ENCODE measurements at places on chromosomes 1 and 21. TPM values are rescaled to one million over a fixed set of nuclear protein-coding genes. Genes with fewer than 3 reads are reported as not detected.

Gene NUP210L
- polyA plus RNA-seq = 0.19 TPM

Gene FALEC
- not detected for polyA plus RNA-seq

Gene F5
- polyA plus RNA-seq = 0.21 TPM

Gene MYOM3
- polyA plus RNA-seq = 305 TPM

Gene MYCL
- 1.7 TPM for polyA plus RNA-seq

GRCh38 chr1:172818841-172819527 is 160.1 kb downstream of the FASLG start:
- H3K4me1 ChIP-seq = peaks cover 3% of the 10 kb centered on the region
- H3K4me3 ChIP-seq = no peak overlapping the region
- peak overlapping the region; percentile 1 for H3K27ac ChIP-seq

DNA sequence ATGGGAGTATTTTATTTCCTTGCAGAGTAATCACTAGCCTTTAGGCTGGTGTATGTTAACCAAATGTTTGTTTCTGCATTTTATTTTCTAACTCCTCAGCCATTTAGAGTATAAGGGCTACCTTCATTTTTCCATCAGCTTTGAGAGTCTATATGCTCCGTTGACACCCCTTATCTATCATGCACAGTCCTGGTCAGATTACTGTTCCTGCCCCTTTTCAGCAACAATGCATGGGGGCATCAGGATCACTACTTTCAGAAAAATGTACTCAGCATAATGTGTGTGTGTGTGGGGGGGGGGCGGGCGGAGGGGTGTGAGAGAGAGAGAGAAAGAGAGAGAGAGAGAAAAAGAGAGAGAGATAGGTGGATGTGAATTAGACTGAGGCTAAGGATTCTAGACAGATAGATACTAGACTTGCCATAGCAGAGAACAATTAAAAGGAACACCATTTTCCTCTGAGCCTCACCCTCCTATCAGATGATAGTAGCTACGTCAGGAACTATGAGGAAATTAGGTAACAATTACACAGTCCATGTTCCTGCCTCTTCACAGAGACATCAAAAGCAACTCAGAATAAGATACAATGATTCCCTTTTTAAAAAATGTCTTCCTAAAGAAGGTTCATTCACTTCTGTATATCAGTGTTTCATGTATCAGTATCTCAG is 40.8 kb downstream of the FCER1A start:
- H3K4me1 ChIP-seq = no peaks in the 10 kb centered on the region
- H3K27me3 ChIP-seq = no peaks in the 10 kb centered on the region
- H3K36me3 ChIP-seq = no peaks in the 10 kb centered on the region
- no peak overlapping the region for H3K4me3 ChIP-seq
- no peak for DNase-seq

DNA sequence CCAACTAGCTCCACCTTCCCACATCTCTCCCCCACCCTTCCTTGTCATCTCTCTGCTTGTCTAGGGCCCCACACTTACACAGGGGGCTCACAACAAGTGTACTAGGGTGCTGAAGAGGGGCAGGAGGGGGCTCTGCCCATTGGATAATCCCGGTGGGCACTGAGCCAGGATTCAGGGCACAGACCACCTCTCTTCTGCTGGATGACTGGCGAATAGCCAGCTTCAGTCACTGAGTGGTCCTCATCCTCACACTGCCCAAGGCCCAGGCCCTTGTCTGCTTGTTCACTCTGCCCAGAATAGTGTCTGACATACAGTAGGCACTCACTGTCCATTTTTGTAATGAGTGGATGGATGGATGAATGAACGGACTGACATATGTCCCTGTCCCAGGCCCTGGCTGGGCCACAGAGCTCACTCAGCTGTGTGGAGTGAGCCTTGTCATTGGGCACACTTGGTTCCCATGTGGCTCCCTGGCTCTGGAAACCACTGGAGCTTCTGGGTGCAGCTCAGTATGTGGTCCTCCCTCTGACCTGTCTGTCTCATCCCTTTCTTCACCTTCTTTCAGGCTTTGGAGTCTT is 36.6 kb downstream of the FOXO6 start:
- peaks cover 88% of the 10 kb centered on the region for H3K4me1 ChIP-seq
- peaks cover 11% of the 10 kb centered on the region for H3K27me3 ChIP-seq
- no peaks in the 10 kb centered on the region for H3K36me3 ChIP-seq
- DNase-seq = no peak
- peak overlapping the region; percentile 93 for H3K27ac ChIP-seq

GRCh38 chr1:223033658-223034057 is 109.4 kb downstream of the TLR5 start:
- peak; percentile 44 for DNase-seq
- H3K27me3 ChIP-seq = peaks cover 2% of the 10 kb centered on the region
- H3K36me3 ChIP-seq = no peaks in the 10 kb centered on the region
- H3K27ac ChIP-seq = no peak overlapping the region

DNA sequence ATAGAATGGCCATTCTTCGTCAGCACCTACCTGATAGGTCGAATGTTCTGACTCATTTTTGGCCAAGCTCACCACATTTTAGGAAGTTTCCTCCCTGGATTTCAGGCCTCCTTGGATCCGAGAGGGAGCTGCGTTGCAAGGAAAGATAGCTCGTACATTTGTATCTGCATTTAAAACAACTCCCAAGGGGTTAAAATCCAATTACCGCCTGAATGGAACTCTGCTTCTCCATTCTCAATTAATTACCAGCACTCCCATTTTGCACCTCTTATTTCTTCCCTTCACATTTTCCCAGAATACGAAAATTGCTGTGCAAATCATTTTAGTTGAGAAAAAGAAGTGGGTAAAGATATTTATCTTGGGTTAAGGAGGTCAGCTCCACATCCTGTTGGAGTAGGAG is 610.7 kb downstream of the NPHP4 start:
- no peak for DNase-seq
- H3K4me1 ChIP-seq = no peaks in the 10 kb centered on the region
- no peak overlapping the region for H3K4me3 ChIP-seq
- H3K27ac ChIP-seq = no peak overlapping the region
- H3K36me3 ChIP-seq = no peaks in the 10 kb centered on the region
- peaks cover 2% of the 10 kb centered on the region for H3K27me3 ChIP-seq

- no peaks in the 10 kb centered on the region for H3K27me3 ChIP-seq
- H3K27ac ChIP-seq = peak overlapping the region; percentile 79
- peak; percentile 90 for DNase-seq
- peaks cover 3% of the 10 kb centered on the region for H3K36me3 ChIP-seq
Measured at GRCh38 chr1:219189021-219189824, 15.5 kb downstream of the LYPLAL1 start.
